Stimulated activated CD4-positive, alpha-beta T cell treated with anti-CD3 and anti-CD28 coated beads, TNF-alpha, amount 100 ng/mL, for 1 hour (primary cell): ENCODE measurements at places on chromosomes 11 and 22.

DNA sequence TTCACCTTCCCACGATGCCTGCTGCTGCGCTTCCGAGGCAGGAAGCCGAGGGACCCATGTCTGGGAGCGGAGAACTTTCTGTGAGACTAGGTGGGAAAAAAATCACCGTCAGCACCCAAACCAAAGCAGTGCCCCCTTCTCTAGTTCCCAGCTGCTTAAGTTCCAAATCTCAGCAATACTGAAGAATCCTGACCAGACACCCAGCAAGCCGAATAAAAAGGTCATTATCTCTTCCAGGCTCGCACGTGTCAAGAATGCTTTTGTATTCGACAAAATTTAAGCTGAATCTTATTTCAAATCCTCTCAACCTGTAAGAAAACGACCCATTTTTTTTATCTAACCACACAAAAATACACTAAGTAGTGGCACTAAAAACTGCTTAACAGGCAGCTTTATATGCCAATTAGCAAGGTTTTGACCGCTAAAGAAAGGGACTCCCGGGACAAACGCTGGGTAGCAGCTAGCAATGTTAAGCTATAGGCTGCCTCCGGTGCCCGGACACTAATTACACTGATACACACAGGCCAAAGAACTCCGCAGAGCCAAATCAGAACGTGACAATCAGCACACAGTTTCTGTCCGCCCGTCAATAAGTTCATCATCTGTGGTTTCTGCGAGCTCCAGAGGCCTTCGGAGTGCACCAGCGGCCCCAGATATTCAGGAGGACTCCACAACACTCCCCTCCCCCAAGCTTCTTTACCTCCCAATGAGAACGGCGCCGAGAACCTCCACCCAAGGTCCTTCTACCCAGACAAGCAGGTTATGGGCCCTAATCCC is 728 bp downstream of the RPL3 start:
- DNase-seq, result no peak

GRCh38 chr11:134358856-134359490 is 27.2 kb downstream of the GLB1L2 start:
- DNase-seq, result no peak

DNA sequence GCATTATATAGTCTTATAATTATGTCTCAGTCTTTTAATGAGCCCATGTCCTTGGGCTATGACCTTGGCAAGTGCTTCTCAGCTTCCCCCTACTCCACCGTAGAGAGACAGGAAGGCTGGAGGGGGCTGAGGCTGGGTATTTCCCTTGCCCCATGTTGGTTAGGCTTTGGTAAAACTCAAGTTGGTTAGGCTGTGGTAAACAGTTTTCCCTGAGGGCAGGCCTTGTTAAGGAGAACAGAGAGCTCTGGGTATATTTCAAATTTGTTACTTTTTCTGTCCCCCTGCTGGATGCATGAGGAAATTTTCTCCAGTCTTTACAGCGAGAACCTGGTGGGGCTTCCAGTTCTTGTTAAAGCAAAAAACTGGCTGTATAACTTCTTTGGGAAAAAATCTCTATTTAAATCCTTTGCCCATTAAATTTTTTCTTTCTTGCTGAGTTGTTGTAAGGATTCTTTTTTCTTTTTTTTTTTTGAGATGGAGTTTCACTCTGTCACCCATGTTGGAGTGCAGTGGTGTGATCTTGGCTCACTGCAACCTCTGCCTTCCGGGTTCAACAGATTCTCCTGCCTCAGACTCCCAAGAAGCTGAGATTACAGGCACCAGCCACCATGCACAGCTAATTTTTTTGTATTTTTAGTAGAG is 12.2 kb upstream of the DCHS1 start:
- DNase-seq, result peak; percentile 16

GRCh38 chr11:120646206-120646605 is 134.7 kb downstream of the GRIK4 start:
- DNase-seq, result no peak

GRCh38 chr11:67120456-67120855 is 1.4 kb downstream of the KDM2A start:
- DNase-seq, result no peak
